ENCODE measurements at places on chromosomes 3 and 15.
A peak's percentile ranks its signal among the peaks of the same experiment; 100 is the strongest.

- no peak for DNase-seq
These were observed 108.4 kb downstream of the SERPINI1 start for GRCh38 chr3:167843886-167844285.

GRCh38 chr15:35606450-35606779, 60.5 kb upstream of the DPH6 start:
- no peak for DNase-seq

GRCh38 chr3:134368751-134369105, 5.5 kb downstream of the AMOTL2 start:
- DNase-seq: no peak

GRCh38 chr15:91884606-91885005, 31.1 kb downstream of the SLCO3A1 start:
- no peak for DNase-seq

DNA sequence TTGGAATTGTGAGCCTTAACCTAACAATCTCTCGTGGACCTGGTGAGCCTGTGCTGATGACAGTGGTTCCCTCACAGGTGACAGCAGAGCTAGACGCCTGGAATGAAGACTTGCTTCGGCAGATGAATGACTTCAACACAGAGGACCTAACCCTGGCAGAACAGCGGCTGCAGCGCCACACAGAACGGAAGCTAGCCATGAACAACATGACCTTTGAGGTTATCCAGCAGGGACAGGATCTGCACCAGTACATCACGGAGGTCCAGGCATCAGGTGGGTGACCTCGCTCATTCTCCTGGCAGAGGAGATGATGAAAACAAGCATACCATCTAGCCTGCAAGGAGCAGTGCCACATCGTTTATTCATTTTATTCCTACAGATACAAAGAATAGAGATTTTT, 316.9 kb upstream of the UMPS start:
- DNase-seq: no peak

DNA sequence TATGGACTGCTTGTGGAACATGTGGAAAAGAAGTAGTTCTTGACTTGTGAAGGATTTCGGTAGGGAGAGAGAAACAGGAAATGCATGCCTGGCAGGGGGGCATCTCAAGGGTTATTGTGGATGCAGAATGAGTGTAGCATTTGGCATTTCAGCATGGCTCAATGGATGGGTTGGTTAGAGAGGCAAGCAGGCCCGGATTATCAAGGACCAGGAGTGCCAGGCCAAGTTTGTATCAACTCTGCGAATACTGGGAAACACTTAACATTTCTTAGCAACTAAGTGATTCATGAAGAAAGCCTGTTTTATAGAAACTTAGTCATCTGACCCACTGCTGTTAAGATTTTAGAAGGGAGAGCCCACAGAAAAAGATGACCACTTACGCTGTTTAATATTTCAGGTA, 33.6 kb downstream of the KIF15 start:
- DNase-seq: no peak

GRCh38 chr3:49017229-49017970, 980 bp downstream of the DALRD3 start:
- no peak for DNase-seq

DNA sequence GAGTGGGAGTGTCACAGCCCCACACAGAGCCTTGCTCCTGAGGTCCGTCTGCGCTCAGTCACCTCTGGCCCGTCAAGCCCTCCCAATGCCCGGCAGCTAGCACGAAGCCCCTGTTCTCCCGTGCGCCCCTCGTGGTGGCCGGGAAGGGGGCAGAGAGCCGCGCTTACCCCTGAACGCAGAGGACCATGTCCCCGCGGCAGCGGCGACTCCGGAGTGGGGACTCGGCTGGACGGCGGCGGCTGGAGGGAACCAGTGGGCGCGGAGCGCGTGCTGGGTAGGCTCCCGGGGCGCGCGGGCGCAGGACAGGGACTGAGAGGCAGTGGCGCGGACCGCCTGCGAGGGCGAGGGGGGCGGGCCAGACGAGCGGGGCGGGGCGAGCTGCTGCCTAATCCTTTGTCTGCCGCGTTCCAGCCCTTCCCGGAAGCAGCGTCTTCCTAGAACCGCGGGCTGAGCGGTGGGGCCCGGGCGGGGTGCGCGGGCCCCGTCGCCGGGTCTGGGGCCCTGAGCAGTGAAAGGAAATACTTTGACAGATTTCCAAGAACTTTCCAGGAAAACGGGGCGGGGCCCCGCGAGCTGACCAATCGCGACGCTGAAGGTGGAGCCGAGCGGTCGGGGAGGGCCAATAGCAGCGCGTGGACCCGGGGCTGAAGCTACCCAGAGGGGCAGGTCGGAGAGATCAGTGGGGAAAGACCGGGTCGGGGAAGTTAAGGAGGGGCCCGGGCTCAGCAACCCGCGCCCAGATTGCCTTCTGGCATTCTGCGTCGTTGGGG, at the start of gene CISH:
TSS of gene CISH (minus strand) at position 311 of the 770 bp plus-strand sequence. CDS start at position 187, 124 bp downstream.
- peak; percentile 88 for DNase-seq

- DNase-seq: peak; percentile 73
These were observed 8.6 kb downstream of the TFRC start for GRCh38 chr3:196073255-196073753.

DNA sequence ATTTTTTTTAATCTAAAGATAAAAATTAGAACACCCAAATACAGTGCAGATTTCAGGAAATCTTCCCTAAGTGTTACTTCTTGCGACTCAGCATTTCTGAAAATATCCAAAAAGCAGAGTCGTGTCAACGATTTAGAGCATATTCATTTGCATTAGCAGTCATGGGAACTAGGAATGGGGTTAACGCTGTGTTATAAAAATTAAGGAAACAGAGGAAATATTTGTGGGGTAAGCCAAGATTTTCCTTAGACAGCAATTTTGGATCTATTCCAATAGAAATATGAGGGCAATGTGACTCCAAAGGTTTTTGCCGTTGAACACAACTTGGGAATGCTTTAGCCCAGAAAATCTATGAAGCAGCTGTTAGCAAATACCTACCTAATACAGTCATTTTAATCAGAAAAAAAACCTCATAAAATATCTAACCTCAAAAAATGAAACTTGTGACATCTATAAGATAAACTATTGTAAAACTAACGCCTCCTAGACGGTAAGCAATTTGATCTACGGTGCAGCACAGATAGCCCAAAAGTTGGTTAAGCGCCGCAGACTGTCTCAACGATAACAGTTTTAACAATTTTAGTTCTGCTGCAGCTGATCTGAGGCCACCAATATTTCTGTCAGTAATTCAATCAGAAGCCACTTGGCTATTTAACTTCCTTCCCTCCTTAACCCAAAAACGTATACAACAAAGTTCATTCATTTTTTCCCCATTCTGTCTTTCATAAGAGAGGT, 5.8 kb upstream of the ATP11B start:
- DNase-seq: no peak

- DNase-seq: no peak
These were observed 49.1 kb downstream of the KLHL25 start for GRCh38 chr15:85745525-85746150.

- DNase-seq: no peak
These were observed at the start of gene KBTBD12 for GRCh38 chr3:127915115-127915936. KBTBD12 (plus strand) TSS chr3:127915232; CDS start chr3:127923062, 7,830 bp downstream.

GRCh38 chr3:3815206-3815605, 16.0 kb downstream of the LRRN1 start:
- no peak for DNase-seq

- DNase-seq: no peak
These were observed 478.7 kb downstream of the FHIT start for GRCh38 chr3:60772584-60772983.

DNA sequence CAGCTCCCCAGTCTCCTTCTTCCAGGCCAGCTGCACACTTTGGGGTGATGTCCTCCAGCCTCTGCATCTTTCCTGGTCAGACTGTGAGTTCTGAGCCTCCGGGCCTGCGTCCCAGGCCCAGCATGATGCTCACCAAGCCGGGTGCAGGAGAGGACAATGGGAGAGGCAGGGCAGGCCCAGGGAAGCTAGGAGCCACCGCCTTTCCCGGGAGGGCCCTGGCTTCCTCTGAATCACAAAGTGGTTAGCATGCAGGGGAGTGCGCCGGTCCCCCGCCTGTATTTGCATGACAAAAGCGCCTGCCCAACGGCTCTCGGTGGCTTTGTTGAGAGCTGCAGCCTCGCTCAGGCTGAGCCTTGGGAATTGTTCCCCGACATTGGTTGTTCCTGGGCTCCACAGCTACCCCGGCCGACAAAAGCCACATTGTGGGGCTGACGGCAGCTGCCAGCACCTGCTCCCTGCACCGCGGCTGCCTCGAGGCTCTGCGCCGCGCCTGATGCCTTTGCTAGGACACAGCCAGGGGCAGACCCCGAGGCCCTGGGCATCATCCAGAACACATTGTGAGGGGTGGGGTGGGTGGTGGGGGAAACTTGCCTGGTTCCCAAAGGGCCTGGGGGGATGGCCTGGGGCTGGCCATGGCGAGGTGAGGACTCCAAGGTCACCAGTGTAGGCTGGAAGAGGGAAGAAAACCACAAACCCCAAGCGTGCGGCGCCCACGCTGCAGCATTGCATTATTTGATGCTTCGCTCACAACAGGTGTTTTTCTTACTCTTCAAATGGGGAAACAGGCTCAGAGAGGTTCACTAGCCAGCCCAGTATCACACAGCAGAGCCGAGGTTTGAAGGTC, 20.0 kb upstream of the KLF13 start:
- peak; percentile 64 for DNase-seq

DNA sequence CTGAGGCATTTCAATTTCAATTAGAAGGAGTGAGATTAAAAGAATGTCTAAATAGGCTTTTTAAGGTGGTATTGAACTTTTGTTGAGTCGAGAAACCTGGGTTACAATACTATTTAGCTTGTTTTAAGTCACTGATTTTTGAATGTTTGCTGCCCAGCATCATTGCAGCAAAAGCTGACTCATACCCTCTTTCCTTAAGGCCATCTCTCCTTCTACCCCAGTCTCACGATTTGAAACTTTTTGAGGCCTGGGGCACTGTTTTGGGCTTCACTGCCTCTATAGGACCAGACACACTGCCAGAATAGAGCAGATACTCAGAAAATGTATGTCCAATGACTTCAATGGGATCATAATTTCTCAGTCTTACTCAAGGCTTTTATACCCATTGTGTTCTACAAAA, 319.6 kb upstream of the TGFBR2 start:
- no peak for DNase-seq

GRCh38 chr3:171333784-171334464, 126.3 kb downstream of the TNIK start:
- DNase-seq: no peak

DNA sequence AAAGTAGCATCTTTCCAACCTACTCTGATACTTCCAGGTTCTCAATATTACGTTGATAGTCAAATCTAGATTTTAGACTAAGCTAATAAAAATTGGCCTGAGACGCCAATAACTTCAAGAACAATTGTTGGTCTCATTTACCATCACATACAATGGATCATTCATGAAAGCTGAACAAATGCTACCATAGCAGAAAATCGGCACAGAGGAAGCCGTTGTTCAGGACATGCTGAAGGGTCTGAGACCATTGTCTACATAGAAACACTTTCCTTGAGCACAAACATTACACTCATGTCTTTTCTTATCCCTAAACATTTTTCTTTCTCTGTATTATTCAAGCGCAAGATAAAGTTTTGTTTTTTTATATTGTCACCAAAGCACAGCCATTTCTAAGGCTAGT, 37.2 kb upstream of the FHIT start:
- DNase-seq: no peak

DNA sequence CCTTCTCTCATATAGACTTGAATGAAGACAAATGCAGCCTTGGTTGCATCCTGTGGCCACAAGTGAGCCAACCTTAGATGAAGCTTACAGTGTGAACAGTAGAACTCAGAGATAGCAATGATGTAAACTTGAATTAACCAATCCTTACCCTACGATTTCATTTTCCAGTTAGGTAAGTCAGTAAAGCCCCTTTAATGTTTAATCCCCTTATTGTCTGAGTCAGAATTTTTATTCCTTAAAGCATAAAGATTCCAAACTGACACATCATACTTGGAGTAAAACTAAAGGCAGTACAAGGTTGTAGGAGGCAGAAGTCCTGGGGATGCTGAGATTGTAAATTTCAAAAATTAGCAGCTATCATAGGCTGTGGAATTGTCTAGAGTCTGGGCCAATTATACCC, 507.8 kb upstream of the DPH6 start:
- no peak for DNase-seq

DNA sequence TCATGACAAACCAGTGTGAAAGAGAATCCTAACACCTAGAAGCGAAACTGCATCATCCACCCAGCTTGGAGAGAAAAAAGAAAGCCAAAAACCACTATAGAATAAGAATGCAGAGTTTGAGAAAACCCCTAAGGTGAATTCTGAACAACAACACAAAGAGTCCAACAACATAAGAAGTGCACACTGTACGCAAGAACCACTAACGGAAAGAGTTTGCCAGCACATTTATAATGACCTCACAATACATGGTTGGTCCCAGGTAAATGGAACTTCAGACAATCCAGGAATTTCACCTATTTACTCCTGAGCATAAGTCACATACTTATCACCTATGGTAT, 128.3 kb upstream of the BHLHE40 start:
- no peak for DNase-seq

GRCh38 chr3:20680990-20681628, 495.1 kb upstream of the SGO1 start:
- DNase-seq: no peak

GRCh38 chr3:37494216-37494615, 319.8 kb upstream of the LRRFIP2 start:
- no peak for DNase-seq

DNA sequence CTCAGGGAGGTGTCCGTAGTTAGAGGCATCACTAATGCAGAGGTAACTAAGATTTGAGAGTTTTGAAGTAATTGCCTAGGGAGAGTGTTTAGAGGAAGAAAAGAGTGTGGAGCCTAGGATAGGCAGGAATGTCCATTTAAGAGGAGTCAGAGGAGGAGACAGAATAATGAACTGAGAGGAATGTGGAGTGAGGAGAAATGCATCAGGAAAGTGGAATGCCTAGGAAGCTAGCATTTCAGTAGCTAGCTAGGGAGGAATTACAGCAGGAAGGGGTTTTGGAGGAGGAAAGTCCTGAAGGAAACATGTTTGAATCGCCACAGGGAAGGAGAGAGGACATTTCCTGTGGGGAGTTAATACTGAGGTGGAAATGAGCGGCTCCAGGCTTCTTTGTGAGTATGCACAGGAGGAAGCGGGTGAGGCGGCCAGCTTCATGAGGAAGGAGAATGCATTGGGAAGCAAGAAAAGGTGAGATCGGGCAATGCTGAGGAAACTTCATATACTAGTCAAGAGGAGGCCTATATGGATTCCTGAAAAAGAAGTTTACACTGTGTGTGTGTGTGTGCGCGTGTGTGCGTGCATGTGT, 154.3 kb downstream of the TMEM108 start:
- DNase-seq: no peak

DNA sequence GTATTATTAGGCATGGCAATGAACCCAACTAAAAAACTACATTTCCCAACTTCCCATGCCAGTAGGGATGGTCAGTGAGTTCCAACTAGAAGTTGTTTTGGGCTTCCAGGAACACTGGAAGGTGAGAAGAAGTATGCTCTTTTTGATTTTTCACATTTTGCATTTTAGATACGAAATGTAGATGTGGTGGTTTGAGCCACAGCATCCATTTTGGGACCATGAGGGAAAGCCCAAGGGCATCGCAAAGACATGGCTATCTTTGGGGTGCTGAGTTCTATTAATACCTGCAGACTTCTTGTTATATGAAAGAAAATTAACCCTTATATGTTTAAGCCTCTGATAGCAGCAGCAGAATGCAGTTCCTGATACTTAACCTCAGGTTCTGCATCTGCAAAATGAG, 62.9 kb downstream of the PTPRG start:
- no peak for DNase-seq

All from RWPE1 (cell line).